Stimulated activated CD8-positive, alpha-beta memory T cell treated with anti-CD3 and anti-CD28 coated beads, Interleukin-15, amount 100 ng/mL, for 4 hours (primary cell): ENCODE measurements at places on chromosomes 7 and 10.

DNA sequence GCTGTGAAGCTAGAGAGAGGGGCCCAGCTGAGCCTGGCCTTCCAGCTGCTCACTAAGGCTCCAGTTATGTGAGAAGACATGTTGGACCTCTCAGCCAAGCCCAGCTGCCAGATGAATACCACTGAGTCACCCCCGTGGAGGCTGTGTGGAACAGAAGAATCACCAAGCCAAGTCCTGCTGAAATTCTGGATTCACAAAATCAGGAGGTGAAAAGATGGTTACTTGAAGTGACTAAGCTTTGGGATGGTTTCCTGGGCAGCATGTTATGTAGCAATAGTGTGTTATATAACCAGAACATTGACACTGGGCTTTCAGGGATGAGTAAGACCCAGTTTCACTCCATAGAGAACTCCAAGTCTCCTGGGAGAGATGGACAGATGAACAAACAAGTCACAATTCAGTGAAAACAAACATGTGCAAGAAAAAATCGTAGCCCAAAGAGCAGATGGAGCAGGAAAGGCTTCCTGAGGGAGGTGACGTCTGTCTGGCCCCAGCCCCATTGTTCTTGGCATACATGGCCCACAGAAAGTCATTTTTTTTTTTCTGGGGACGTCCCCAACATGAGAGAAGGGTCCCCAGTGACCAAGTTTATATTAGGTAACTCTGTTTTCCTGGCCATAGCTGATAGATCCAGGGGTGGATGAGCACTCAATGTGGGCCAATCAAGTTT, 64.1 kb upstream of the PDZD8 start:
- DNase-seq = no peak

- no peak for DNase-seq
These were observed 3.6 kb upstream of the FAM53B start for GRCh38 chr10:124747745-124748144.

DNA sequence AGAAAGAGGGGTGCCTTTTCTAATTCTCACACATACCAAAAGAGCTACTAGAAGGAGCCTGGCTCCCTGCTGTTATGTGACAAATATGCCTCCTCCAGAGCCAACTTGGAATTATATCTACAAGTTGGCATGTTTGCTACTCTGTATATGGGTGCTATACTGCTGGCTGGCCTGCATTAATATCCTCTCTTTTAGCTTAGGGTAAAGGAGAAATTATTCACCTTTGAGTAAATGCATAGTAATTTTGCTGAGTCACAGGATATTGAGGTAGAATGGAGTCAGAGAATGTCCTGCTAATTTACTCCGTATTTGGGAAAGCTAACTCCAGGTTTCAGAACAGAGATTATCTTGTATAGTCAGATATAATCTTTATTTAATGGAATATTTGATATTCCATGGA, 24.2 kb upstream of the LIPN start:
- no peak for DNase-seq

GRCh38 chr10:70512149-70512639, 33.6 kb downstream of the PALD1 start:
- DNase-seq = no peak

DNA sequence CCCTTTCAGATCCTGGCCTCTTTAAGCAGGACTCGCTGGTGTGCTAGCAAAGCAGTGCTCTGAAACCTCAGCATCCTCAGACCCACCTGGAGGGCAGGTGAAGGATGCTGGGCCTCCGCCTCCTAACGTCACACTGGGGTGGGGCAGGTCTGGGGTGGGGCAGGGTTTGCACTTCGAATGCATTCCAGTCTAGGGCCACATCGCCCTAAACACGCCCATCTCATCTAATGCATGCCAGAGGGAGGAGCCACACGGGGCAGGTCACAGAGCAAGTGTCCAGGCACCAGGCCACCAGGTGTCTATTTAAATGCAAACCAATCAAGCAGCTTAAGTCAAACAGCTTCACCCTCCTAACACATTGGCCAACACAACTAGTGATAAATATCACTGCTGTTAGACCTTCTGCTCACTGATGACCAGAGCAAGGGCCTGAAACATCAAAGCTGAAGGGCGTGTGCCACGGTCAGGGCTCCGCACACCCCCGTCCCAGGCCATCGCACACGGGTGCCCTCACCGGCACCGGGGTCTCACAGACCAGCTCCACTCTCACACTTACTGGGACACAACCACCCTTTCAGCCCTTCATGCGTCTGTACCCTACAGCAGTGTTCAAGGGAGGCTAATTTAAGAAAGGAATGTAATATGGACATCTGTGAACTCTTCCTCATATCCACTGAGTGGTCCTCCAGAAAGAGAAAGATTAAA, 47.1 kb downstream of the DIP2C start:
- no peak for DNase-seq

- DNase-seq = no peak
These were observed 701.3 kb upstream of the KCND2 start for GRCh38 chr7:119571666-119572065.

- DNase-seq = no peak
These were observed 2.3 kb upstream of the NOS3 start for GRCh38 chr7:150988230-150989226.

DNA sequence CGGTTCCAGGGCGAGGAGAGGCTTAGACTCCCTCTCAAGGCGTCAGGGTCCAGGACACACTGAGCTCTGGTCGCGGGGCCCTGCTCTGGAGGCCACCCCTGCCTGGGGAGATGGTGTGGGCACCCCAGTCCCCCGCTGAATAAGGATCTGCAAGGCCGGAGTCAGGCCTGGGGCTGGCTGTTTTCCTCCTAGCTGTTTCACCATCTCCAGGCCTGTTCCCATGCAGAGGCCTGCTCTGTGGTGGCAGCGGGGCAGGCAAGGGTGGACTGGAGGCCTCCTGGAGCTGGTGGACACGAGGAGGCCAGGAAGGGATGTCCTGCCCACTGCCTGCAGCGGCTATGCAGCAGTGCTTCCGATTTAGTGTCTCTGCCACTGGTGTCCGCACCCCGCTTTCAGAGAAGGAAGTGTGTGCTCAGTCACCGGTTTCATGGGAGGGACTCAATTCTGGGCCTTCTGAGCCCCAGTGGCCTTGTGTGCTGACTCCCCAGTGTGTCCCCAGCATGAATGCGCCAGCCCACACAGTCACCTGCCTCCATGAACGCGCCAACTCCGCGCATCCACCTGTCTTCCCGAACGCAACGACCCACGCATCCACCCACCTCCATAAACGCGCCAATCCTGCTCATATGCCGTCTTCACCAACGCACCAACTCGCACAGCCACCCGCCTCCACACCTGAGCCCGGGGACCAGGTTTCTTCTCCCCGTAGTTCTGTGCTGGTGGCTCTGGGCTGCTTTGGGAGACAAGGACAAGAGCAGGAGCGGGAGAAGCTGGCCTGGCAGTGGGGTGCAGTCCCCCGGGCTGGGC, 14.5 kb upstream of the GPR146 start:
- no peak for DNase-seq

DNA sequence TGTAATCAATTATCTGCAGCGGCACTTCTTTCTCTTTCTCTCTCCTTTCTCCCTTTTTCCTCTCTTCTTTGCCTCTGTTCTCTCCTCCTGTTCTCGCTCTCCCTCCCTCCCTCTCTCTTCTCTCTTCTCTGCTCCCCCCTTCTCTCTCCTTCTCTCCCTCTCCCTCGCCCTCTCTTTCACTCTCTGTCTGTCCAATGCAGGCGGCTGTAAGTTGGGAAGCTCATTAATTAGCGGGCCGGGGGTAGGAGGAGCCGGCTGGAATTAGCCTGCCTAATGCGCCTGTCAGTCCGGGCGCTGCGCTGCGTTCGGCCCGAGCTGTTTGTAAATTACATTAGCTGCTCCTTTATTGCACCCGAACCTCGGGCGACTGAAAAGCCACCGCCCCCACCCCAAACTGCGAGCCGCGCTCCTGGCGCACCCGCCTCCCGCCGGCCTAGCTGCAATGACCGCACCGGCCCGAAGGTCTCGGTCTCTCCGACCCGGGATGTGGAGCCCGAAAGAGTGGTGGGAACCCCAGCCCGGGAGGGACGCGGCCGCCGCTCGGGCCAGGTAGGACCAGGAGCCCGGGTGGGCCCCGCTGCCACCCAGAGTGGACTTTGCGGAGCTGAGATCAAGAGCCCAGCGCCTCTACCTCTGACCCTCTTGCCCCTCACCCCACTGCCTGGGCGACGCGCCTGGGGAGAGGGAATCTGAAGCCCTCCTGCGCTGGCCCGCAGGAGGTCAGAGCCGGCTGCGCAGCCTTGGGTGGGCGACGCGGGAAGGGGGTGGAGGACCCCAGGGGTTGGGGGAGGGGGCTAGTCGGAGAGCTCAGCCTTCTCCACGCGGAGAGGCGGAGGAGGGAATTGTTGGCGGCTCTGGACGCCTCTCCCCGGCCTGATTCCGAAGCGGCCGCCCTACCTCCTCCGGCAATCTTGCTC, at the start of gene LBX1:
Gene LBX1, minus strand, starts transcription at position 198 of the 917 bp plus-strand sequence. CDS start 648 bp downstream, outside the sequence.
- no peak for DNase-seq

GRCh38 chr10:78747401-78748234, 321.1 kb upstream of the ZMIZ1 start:
- no peak for DNase-seq

DNA sequence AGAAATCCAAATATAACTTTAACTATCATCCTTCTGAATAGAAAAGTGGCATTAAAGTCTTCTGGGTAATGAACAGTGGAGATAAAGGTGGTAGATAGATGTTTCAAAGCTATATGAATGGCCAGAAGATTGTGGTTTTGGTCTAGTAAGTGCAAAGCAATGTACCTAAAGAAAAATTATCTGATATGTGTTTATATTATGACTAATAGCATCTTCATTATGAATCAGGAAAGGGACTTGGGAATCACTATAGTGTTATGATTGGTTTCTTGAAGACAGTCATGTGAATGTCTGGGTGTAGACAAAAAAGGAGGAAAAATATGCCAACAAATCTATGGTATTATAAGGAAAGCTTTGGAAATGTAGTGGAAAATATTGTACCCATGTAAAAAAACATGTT, 3.0 kb downstream of the ZNF518A start:
- no peak for DNase-seq

DNA sequence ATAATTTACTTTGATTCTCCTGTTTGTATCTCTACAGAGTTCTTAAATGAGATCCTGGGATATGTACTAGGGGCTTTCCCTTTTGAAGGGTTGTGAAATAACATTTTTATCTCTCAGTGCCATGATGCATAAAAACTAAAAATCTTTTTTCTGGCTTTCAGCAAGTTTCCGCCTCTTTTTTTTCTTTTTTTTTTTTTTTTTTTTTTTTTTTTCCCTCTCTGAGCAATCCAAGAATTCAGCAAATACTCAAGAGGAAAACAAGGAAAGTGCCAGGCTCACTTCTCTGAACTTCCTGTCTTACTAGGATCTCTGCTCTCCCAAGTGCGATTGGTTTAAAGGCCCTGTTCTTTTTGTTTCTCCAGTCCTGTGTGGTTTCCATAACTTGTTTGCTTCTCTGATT, 79.9 kb downstream of the HYCC1 start:
- no peak for DNase-seq

- no peak for DNase-seq
These were observed 544.9 kb upstream of the ADARB2 start for GRCh38 chr10:2282202-2282601.

- no peak for DNase-seq
These were observed 623.9 kb downstream of the SORCS1 start for GRCh38 chr10:106540645-106541044.
